ENCODE measurements at places on chromosomes 12 and 14.

DNA sequence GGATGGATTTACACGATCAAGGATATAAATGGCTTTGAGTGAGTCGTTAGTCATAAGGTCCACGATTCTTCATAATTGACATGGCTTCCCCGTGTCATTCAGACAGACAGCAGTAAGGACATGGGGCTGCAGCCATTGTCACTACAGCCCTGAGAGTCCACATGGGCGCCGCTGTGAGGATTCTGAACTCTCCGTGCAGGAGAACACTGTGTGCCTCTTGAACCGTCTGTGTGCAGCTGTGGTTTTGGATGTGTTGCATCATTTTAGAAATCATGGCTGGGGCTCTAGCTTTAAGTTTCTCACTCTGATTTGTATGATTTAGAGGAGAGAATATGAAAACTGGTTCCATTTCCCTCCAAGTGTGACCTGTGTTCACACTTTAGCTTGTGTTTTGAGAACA lies 47.2 kb downstream of the NPAS3 start:
- DNase-seq: no peak

- no peak for DNase-seq
Observed at GRCh38 chr14:55399852-55400251, 11.8 kb downstream of the ATG14 start.

DNA sequence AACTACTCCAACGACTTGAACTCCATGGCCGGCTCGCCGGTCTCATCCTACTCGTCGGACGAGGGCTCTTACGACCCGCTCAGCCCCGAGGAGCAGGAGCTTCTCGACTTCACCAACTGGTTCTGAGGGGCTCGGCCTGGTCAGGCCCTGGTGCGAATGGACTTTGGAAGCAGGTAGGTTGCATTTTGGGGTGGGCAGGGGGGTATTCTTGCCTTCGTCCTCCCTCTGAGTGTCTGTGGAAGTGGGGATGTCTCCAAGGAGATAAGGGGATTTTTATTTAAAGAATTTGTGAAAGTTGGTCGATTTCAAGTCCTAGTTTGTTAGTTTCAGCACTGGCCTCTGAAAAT lies 1.3 kb downstream of the ASCL1 start:
- no peak for DNase-seq

DNA sequence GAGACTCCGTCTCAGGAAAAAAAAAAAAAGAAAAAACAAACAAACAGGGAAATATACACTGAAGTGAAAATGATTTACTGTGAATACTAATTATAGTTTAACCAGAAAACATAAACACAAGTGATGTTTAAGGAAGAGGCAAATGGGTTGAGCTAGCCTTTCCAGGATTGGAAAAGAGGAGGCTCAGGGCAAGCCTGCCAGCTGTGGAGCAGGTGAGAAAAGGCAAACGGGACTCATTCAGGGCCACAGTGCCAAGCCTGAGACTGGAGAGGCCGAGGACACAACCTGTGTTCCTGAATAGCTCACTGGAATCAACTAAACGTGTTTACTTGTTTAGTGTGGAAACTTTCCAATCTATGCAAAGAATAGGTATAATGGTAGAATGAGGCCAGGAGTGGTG lies 35.7 kb upstream of the MAPKAPK5 start:
- DNase-seq: no peak

GRCh38 chr12:12586879-12587675 lies 24.4 kb upstream of the DUSP16 start:
- DNase-seq: no peak

DNA sequence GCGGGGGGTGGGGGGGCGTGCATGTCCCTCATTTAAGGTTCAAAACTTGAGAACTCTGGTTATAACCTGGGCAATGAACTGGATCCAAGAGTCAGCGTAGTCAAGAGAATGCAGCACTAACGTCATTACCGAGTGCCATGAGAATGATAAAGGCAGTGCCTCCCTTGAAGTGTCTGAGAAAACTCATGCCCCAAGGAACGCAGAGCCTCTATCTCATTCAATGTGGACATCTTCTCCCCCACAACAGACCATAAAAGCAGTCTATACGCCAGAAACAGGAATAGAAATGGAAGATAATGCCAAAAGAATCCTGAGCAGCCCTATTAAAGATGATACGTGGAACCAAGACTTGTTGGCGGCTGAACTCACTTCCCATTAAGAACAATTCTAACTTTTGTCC lies 208.6 kb downstream of the MED13L start:
- DNase-seq: no peak
